ENCODE measurements at places on chromosomes 7 and 10.

- DNase-seq = peak; percentile 76
These were observed 406.5 kb downstream of the SUGCT start for GRCh38 chr7:40541336-40541735.

- DNase-seq = no peak
These were observed 544.4 kb downstream of the SH2D4B start for GRCh38 chr10:81081887-81082620.

DNA sequence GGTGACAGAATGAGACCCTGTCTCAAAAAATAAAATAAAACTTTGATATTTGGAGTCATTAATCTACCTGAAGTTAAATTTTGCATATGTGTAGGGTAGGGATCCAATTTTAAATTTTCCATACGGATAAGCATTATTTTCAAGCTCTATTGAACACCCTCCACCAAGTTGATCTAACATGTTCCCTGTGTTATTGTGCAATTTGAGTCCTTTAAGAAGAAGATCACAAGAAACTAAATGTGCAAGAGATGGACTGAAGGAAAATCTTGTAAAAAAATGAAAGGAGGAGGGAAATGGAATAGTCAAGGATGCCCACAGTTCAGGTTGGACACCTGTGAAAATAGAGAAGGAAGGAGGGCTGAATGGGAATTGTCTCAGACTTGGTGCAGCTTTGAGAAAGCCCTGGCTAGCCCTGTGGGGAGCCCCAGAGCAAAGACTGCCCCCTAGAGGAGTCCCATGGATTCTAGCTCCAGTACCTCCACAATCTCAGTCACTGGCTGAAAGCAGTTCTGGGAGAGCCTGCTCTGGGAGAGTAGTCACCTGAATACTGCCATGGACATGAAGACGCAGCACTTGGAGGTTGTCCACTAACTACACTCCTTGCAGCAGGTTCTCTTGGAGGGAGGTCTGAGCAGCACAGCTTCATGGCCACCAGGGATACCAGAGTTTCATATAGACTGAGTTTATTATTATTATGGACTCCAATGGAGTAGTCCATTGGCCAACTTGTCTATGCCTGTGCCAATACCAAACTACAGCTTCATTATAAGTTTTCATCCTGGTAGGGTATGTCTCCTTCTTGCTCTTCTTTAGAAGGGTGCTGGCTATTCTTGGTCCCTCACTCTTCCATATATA is 5.7 kb upstream of the TIAL1 start:
- peak; percentile 15 for DNase-seq

DNA sequence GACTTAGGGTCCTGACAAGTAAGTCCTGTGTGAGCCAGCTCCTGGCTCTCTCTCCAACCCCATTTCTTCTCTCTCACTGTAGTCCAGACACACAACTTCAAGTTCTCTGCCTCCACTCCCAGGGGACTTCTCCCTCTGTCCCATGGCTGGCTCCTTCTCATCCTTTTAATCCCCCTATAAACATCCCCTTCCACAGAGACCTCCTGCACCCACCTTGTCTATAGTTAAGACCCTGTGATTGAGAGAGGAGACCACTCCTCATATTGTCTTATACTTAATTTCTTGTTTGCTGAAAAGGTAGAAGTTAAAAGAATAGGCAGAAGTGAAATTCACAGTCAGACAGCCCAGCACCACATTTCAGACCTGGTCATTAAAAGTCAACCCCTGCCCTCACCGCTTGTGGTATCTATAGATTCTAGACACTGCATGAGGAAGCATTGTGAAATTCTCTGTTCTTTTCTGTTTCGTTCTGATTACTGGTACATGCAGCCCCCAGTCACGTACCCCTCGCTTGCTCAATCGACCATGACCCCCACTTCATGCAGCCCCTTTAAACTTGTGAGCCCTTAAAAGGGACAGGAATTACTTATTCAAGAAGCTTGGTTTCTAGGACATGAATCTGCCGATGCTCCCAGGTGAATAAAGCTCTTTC is 125.6 kb upstream of the FRMD4A start:
- DNase-seq = no peak

- no peak for DNase-seq
These were observed 480.3 kb downstream of the NXPH1 start for GRCh38 chr7:8913682-8914081.

- DNase-seq = no peak
These were observed 53.9 kb downstream of the AP3M1 start for GRCh38 chr10:74096777-74097176.

DNA sequence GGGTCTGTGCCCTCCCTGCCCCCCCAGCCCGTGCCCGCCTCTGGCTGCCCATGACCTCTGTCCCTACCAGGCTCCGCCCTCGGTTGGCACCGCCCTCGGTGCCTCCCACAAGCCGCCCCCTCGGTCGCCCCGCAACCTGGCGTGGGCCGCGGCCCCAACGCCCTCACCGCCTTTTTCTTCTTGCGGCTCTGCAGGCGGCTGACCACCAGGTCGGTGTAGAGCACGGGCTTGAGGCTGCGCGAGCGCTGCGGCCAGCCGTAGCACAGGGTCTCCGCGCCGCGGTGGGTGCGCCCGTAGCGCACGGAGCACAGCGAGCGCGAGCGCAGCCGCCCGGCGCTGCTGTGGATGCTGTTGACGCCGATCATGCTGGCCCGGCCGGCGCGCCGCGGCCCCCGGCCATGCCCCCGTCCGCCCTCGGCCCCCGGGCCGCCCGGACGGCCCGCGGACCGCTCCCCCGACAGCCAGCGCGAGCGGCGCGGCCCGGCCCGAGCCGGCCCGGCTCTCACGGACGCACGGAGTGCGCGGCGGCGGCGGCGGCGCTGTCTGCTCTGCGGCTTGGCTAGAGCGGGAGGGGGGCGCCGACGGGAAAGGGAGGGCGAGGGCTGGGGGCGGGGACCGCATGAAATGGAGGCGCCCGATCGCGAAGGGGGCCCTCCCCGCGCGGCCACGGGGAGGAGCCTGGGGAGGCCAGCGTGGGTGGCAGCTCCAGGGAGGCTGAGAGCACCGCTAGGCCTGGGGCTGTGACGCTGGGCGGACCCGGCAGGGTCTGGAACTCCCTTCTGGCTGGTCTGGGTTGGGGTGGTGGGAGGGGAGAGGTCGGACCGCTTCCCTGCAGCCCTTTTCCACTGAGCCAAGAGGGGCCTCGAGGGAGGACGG is 9.6 kb downstream of the PSD start:
- no peak for DNase-seq

- peak; percentile 99 for DNase-seq
These were observed 30.9 kb downstream of the LAMB1 start for GRCh38 chr7:107972075-107972482.

DNA sequence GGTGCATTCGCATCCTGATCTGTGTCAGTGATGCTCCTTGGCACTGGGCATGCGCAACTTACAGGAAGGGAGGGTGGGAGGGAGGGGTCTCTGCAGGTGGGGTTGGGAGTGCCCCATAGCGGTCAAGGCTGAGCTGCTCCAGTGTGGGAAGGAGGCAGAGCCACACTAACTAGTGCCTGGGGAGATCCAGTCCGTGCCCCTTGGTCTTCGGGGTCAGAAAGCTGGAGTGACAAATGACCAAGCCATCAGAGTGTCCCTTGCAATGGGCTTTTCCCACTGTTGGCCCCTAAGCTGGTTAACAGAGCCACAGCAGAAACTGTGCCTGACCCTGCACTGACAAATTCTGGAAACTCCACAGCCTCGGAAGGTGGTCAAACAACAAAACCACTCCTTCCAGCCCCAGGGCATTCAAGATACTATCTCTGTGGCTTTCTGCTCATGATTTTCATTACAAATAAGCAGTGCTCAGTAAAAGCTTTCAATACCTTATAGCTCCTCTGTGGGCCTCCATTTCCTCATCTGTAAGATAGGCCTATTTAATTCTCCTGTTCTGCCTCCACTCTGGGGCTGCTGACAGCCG is 138.1 kb upstream of the UNC5B start:
- no peak for DNase-seq

GRCh38 chr7:80316811-80317210 is 182.2 kb downstream of the GNAI1 start:
- DNase-seq = no peak

- DNase-seq = peak; percentile 76
These were observed 293.0 kb upstream of the IMMP2L start for GRCh38 chr7:111855161-111855841.

- no peak for DNase-seq
These were observed 647 bp upstream of the GSAP start for GRCh38 chr7:77416621-77417371.

- no peak for DNase-seq
These were observed 98.6 kb downstream of the BTRC start for GRCh38 chr10:101452593-101452992.

GRCh38 chr7:91374321-91374989 is 110.2 kb downstream of the FZD1 start:
- DNase-seq = no peak

Measured in AG10803 (cell line).